ENCODE measurements at places on chromosomes 12 and 14.

- no peak for DNase-seq
Measured at GRCh38 chr14:67453575-67454300, 34.8 kb downstream of the TMEM229B start.

DNA sequence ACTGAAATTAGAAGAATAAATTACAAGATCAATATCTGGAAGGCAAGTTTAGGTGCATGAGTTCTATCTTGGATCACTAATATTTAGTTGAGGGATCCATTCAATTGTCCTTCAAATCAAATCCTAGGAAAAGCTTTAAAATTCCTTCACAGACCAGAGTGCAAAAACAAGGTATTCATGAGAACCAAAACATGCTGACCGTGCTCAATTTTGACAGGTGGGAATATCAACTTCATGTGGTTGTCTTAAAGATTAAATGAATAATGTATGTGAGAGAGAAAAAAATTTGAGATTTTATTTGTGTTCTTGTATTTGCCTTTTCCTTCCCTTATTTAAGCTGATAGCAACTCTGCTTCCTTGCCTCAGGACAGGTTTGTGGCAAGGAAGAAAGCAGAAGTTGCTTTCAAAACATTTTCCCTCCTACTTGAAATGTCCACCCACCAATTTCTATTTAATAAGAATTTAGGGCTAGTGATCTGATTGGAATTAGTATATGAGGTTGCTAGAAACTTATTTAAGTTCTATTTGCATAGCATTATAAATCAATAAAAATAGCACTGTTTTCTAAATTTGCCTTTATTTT is 4.9 kb upstream of the PPP1R12A start:
- DNase-seq: no peak

- DNase-seq: no peak
Measured at GRCh38 chr12:53097207-53097563, 282 bp upstream of the IGFBP6 start.

GRCh38 chr12:64895526-64895925 is 71.1 kb downstream of the TBC1D30 start:
- DNase-seq: no peak

DNA sequence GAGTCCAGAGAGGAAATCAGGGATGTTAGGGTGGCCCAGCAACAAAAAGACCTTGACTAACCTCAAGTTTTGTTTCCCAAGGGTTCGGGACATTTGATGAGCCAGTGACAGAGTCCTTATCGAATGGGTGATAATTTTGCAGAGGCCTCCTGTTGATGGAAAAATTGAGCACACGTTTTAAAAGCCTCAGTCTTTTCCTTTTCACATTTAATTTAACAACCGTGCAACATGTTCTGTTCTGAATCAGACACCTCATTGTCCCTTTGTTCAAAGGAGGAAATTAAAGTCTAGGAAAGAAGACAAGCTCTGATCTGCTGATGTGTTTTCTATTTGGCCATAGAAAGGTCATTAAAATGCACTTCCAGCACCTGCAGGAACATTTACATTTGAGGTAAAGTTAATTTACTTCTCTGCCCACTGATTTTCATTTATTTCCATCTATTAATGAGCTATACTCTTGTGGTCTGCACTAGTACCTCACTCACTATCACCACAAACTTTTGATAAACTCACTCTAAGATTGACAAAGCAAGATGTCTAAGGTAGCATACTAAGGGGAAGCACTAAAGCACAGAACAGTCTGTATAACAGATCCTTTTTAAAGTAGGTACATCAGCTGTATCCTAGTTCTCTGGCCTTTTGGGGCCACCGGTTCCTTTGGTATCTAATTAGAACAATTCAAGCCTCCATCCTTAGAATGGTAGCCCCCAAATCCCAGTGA is 147.0 kb downstream of the RPAP3 start:
- DNase-seq: no peak

GRCh38 chr14:45048385-45048784 is 35.5 kb upstream of the PRPF39 start:
- no peak for DNase-seq

GRCh38 chr14:81209167-81209836 is 11.5 kb downstream of the GTF2A1 start:
- DNase-seq: no peak

DNA sequence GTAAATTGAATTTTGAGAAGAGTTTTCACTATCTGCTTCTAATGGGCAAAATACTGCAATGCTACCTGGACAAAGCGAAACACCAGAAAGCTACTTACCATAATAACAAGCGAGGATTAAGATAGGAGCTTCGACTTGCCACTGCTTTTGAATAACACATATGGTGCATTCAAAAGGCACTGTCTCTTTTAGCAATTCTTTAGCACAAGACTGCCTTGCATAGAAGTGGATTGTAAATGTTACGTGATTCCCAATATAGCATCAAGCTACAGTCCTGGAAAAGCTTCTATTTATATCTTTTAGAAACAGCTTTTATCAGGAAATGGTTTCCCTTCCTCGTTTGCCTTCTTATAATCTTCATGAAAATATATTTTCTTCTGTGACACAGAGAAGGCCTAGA is 258.7 kb upstream of the PDE3A start:
- no peak for DNase-seq

DNA sequence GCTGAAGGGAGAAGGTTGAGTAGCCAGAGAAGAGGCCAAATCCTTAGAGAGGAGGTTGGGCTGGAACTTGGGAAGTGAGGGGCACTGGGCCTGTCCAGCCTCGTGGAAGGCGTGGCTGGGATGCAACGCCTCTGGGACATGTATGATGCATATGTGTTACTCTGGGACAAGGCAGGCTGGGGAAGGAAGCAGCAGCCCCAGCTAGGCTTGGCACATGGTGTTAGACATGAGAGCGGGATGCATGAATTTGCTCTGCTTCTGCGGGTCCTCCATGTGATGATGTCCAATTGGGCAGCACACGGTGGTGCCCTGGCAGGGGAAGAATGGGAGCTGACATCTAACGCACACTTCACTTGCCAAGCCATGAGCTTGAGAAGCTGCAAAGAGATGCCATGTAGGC is 21.3 kb downstream of the PLEKHH1 start:
- DNase-seq: no peak
